ENCODE measurements at places on chromosomes 11 and 22.

- no peak for DNase-seq
Observed at GRCh38 chr11:721741-722345, 15.8 kb downstream of the EPS8L2 start.

- DNase-seq = peak; percentile 45
Observed at GRCh38 chr11:16946477-16947282, 67.5 kb downstream of the PLEKHA7 start.

- peak; percentile 78 for DNase-seq
Observed at GRCh38 chr11:17012712-17013547, 1.3 kb downstream of the PLEKHA7 start.

DNA sequence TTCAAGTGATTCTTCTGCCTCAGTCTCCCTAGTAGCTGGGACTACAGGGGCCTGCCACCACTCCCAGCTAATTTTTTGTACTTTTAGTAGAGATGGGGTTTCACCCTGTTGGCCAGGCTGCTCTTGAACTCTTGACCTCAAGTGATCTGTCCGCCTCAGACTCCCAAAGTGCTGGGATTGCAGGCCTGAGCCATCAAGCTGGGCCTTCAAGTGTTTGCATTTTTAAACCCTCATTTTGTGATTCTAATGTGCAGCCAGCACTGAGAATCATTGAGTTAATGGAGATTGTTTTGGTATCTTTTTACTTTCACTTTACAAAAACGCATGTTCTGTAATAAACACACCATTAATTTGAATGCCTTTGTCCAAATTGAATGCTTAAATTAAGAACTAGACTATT, 3.4 kb downstream of the TYR start:
- no peak for DNase-seq

DNA sequence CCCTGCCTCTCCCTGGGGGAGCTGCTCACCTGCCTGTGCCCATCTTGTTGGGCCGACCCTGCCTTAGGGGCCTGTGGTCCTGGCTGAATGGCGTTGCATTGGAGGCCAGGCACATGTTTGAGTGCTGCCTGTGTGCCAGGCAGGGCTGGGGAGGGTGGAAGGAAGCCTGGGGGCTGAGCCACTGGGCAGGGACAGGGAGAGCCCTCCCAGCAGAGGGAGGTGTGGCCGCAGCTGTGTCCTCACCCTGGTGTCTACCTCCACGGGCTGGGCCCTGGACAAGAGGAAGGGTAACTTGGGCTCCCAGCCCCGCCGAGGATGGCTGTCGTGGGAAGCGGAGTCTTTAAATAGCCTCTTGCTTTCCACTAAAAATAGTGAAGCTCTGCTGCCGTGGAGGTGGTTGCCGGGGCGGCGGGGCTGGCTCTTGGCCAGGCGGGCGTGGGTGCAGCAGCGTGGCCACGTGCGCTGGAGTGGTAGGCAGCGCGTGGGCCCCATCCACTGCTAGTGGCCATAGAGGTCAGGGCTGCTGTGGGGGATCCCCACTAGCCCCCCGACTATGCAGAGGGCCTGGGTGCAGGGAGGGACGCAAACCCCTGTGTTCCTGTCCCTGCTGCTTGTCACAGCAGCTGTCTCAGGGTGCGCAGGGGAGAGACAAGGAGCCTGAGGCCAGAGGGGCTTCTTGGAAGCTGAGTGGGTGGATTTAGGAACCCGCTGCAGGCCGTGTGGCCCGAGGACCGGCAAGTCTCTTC, 6.2 kb downstream of the ZDHHC8 start:
- DNase-seq = no peak

- DNase-seq = no peak
Observed at GRCh38 chr11:73019449-73019848, 122.7 kb downstream of the FCHSD2 start.

- DNase-seq = no peak
Observed at GRCh38 chr22:36831717-36832116, 14.9 kb upstream of the PVALB start.

All from retina (tissue), 1 donor.